ENCODE measurements at places on chromosomes 6 and 20.

GRCh38 chr6:117546674-117547073 lies 55.6 kb downstream of the GOPC start:
- DNase-seq = no peak

DNA sequence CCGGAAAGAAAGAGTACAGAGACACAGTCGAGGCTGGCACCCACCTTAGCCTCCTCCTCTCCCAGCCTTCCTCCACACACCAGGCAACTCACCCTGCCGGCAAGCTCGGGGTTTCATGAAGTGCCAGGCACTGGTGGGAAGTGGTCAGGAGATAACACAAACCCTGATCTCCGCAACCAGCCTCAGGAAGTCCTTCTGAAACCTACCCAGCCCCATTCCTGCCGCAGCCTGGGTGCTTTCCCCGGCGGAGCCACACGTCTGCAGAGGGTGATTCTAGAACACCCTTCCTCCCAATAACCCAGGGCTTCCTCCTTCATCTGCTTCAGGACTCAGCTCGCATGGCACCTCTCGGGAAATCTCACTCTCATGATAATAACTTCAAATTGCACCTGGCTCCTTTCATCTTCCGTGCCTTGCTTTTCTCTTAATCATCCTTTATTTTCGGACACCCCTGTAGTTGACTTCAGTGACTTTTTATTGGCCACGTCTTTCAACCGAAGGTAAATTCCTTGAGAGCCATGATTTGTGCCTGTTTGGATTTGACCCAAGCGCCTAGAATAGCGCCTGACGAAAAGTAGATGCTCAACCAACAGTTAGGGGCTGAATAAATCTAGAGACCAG lies 8.7 kb upstream of the HLA-E start:
- DNase-seq = no peak

DNA sequence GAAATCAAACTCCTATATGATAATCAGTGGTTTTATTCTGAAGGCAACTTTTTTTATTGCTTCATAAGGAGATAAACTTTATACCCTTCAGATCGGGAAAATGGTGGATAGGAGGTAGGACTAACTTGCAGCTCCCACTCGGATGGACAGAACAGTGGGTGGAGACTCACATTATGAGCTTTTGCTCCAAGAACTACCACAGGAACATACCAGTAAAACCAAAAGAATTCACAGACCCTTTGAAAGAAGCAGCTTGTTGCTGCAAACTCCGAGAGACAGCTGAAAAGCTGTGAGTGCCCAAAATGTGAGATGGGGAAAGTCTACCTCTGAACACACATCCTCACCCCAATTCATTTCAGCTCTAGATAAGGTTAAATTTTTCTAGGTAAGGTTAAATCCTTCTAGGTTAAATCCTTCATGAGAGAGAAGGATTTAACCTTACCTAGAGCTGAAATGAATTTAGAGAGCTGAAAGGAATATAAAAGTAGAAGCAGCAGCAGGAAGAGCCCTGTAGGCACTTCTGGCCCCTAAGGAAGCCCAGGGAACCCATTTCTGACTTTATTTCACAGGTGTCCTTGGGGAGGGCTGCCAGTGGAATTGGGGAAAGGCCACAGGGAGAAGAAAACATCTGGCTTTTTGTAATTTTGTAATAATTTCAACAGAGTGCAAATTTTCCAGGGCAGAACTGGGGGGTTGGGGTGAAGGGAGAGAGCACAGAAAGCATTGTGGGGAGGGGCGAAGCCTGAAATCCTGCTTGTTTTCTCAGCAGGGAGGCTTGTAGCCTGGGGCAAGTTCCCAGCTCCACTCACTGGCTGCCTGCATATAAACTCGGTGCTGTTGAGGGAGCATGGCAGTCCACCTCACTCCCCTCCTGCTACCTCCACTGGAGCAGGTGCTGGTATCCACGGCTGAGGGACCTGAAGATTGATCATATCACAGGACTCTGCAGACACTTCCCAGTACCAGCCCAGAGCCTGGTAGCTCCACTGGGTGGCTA lies 65.9 kb upstream of the HCRTR2 start:
- no peak for DNase-seq

DNA sequence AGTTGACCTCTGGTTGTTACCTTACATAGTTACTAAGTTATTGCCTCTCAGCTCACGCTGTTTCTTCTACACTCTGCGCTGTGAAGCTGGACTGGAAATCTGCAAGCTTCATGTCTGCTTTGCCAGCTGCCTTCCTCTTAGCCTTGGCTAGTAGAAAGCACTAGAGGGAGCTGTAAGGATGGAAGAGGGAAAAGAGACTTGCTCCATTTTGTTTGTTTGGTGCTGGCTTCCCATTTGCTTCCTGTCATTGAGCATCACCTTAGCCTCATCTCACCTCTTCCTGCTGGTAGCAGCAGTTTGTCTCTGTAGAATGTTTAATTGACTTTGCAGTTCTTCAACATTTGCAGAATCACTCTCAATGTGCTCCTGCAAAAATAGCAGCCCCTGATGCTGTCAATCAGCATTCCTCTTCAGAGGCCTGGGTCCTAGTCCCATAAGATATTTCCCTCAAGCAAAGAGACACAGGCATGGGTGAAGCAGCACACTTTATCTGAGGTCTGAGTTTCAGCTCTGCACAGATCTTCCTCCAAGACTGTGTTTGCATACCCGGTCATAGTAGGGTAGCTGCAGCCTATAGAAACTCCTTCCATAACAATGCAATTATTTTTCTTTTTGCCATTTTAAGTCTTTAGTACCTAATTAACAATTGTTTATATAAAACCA lies 302.2 kb upstream of the EPHA7 start:
- DNase-seq = no peak

- DNase-seq = peak; percentile 79
Measured at GRCh38 chr20:62860924-62861691, 514 bp downstream of the TCFL5 start.

- DNase-seq = peak; percentile 11
Measured at GRCh38 chr6:30842754-30843610, 41.3 kb upstream of the DDR1 start.

GRCh38 chr6:113630738-113631535 lies 226.2 kb upstream of the MARCKS start:
- DNase-seq = no peak

GRCh38 chr6:107786179-107786578 lies 37.9 kb downstream of the SCML4 start:
- DNase-seq = no peak

DNA sequence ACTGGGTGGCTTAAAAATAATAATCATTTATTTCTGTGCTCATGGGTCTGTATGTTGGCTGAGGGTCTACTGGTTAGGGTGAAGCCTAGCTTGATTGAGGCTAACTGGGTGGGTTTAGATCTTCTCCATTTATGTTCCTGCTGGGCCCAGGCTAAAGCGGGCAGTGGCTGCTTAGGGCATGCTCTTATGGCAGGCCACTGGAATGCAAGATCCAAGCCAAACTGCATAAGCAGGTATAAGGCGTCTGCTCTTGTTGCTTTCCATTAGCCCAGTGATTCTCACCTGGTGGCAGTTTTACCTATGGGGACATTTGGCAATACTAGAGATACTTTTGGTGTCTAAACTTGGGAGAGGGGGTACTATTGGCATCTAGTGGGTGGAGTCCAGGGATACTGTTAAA lies 44.5 kb downstream of the QKI start:
- no peak for DNase-seq

DNA sequence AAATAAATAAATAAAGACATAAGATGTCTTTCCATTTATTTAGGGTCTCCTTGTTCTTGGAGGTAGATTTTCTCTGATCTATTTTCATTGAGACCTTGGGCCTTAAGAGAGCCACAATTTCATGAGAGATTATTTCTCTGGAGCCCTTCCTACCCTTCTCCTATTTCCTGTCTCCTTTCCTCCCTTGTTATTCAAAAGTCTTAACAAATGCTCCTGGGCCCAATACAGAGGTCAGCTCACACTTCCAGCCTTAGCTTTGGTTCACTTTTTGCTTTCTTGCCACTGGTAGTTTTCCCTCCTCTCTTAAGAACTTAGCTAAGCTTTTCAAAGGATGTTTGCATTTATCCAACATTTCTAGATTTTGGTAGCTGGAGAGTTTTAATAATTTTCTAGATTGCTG lies 44.0 kb downstream of the PTPRA start:
- no peak for DNase-seq

- no peak for DNase-seq
Measured at GRCh38 chr6:14453712-14454472, 336.3 kb downstream of the CD83 start.

GRCh38 chr6:31899215-31899614 lies 1.7 kb upstream of the EHMT2 start:
- DNase-seq = no peak

DNA sequence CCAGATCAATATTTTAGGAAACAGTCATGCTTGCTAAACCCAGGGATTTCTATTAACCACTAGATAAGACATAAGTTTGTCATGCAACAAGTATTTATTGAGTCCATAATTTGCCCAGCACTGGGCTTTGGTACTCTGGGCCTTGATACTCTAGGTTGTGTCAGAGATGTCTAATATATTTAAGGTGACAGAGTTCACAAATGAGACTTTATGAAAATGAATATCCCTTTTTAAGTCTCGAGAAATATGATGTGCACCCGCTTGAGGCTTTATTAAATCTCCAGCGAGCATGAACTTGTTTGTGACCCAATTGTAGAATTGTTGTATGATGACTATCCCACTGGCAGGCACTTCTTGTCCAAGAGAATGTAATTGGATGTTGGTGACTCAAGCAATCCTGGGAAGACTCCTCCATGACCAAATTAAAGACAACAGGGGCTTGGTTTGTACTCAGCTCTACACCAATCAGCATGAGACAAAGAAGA lies 109.2 kb downstream of the ESR1 start:
- no peak for DNase-seq

GRCh38 chr6:110002676-110003075 lies 24.6 kb downstream of the GPR6 start:
- DNase-seq = no peak

- no peak for DNase-seq
Measured at GRCh38 chr6:169990095-169991030, 238.9 kb downstream of the ERMARD start.

GRCh38 chr6:72669324-72669723 lies 47.5 kb downstream of the KCNQ5 start:
- DNase-seq = no peak

DNA sequence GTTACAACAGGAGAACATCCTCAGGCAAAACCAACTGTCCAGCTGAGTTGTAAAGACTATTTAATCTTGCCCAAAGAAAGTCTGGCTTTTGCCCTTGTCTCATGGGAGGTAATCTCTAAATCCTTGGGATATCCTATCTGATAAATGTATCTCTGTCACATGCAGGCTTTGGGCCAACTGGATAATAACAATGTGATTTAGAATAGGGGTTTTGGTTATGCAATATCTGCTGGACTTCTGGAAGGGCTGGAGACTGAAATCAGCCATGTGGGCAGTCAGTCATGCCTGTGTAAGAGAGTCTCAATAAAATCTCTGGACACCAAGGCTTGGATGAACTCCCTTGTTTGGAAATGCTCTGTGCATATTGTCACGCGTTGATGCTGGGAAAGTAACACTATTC lies 56.3 kb upstream of the PRL start:
- DNase-seq = no peak

- DNase-seq = no peak
Measured at GRCh38 chr20:11080781-11081377, 407.1 kb upstream of the JAG1 start.

GRCh38 chr6:69022993-69023392 lies 387.9 kb downstream of the ADGRB3 start:
- no peak for DNase-seq

DNA sequence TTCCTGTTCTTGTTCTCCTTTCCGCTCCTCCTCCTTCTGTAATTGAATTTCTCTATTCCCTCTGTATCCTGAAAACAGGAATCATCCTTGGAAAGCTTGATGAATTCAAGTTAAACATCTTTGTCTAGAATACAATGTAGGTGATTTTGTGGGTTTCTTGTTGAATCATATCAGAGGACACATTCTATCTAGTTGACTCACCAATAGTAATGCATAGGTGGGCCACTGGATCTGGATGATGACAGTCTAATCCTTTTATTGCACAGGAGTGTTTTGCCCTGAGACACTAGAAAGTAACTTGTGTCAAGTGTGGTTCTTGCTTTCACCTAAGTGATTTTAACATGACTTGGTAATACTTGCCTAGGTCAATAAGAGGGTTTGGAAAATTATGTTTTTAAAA lies 164.3 kb downstream of the RFPL4B start:
- no peak for DNase-seq

DNA sequence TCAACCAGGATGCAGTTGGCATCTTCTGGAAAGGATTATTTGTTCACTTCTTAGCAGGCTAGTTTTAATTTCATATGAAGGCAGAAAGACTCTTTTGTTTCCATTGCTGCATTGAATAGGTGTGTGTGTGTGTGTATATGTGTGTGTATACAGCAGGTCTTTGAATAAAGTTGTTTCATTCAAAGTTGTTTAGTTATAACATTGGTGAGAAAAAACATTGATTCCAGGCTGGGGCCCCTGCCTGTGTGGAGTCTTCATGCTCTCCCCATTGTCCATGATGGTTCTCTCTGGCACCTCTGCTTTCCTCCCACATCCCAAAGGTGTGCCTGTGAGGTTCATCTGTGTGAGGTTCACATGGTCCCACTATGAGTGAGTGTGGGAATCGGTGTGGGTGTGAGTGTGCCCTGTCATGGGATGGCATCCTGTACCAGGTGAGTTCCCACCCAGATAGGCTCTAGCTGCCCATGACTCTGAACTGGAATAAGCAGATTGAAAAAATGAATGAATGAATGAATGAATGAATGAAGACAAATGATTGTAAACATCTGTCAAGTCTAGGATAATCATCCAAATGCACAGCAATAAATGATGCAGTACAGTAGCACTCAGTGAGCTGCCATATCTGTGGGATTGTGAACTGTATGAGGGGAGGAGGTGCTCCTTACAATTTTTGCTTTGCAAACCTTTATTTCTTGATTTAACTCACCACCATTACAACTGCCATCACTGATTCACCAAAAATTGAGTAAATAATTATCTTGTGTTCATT lies 156.0 kb downstream of the ADGRG6 start:
- no peak for DNase-seq

DNA sequence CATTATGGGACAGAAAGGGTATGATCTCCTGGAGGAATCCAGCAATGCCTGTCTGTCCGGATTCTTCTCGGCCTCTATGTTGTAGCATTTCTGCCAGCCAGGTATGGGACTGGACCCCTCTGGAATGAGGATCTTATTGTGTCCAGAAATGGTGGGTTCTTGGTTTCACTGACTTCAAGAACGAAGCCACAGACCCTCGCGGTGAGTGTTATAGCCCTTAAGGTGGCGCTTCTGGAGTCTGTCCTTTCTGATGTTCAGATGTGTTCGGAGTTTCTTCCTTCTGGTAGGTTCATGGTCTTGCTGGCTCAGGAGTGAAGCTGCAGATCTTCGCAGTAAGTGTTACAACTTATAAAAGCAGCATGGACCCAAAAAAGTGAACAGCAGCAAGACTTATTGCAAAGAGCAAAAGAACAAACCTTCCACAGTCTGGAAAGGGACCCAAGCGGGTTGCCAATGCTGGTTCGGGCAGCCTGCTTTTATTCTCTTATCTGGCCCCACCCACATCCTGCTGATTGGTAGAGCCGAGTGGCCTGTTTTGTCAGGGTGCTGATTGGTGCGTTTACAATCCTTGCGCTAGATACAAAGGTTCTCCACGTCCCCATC lies 62.3 kb upstream of the IER3 start:
- no peak for DNase-seq

GRCh38 chr6:2940010-2940850 lies 31.1 kb downstream of the SERPINB6 start:
- no peak for DNase-seq

- DNase-seq = no peak
Measured at GRCh38 chr6:20217324-20217855, 5.1 kb upstream of the MBOAT1 start.

- no peak for DNase-seq
Measured at GRCh38 chr6:140537834-140538705, 1163.6 kb upstream of the CITED2 start.

- no peak for DNase-seq
Measured at GRCh38 chr6:111727802-111728201, 122.1 kb upstream of the TRAF3IP2 start.
